NCI-H1092 treated with DMSO at 0.1 percent for 48 hours (cell line): ENCODE measurements at places on chromosomes 4 and X.

DNA sequence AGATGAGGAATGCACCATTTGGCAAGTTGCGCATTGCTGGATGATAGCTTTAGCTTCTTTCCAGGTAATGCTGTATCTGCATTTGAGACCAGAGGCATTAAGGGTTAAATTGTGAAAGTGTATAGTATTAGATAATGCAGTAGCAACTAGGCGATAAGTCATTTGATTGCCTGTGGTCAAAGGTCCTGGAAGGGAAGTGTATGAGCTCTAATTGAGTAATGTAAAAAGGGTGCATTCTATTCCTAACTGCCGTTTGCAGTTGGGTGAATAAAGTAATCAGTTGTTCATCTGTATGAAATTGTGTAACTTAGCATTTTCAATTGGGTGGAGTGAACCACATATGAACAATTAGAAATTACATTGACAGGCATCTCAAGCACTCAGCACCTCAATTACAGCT lies 54.5 kb upstream of the WDR1 start:
- DNase-seq: no peak

DNA sequence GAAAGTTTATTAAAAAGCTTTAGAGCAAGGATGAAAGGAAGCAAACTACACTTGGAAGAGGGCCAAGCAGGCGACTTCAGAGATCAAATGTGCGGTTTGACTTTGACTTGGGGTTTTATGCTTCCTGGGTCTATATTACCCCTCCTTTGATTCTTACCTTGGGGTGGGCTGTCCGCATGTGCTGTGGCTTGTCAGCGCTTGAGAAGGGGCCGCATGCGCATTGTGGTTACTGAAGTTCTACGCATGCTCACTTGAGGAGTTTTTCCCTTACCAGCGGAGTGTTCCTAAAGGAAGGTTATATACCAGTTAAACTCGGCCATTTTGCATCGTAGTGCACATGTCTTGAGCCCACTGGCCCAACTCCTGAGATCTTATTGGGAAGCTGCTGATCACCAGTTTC lies 9.9 kb downstream of the ZNF157 start:
- no peak for DNase-seq

DNA sequence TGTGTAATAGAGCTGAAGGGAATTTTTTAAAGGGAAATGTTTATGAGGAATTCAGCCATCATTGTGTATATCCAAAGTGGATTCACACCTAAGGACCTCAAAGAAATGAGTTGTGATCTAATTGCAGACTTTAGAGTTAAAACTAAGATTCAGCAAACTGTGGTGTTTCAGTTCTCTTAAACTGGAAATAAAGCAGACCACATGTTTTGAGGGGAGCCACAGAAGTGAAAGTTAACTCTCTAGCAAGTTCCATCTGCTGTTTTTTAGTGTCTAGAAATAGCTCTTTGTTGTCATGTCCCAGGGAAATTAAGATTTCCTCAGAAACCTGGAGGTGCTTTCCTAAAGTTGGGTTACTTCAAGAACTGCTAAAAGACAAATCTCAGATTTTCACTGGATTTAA lies 97.3 kb upstream of the DDX3X start:
- no peak for DNase-seq

DNA sequence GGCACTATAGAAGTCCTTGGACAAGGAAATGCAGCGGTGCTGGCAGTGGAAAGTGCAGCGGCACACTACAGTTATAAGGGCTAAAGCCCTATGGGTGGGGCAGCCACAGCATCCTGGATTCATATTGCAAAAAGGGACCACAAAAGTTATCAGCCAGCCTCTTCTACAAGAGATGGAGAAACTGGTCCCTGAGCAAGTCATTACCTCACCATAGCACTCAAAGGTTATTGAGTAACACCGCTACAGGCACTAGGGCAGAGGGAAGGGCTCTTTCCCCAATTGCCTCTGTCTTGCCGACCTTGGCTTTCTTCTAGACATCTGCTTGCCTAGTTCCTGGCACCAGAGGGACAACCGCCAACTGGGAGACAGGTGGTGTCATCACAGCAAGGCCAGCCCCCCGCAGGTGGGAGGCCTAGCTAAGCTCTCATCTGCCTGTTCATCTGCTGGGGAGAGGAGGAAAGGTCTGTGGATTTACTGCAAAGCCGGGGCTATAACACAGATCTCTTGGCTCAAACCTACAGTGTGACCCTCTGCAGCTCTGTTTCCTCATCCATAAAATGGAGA lies 600.0 kb downstream of the BCOR start:
- peak; percentile 21 for DNase-seq

GRCh38 chrX:32525234-32525633 lies 686.1 kb downstream of the DMD start:
- DNase-seq: peak; percentile 24

GRCh38 chr4:61992351-61992750 lies 792.2 kb downstream of the ADGRL3 start:
- peak; percentile 22 for DNase-seq

- peak; percentile 33 for DNase-seq
Observed at GRCh38 chr4:106316773-106317409, 541 bp downstream of the AIMP1 start.

DNA sequence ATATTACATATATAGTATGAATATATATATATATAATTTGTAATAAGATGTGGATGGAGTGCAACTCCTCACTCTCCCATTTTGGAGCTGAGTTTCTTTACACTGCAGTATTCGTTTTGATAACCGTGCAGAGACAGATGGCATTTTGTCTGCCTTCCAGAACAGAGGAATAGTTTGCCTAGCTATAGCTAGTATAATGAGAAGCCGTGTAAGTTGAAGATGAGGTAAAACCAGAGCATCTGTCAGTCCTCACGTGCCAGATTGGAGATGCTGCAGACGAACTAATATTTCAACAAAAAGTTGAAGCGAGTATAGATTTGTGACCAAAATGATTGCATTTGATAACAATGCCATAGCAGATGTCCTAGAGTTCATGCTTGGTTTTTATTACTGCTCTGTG lies 180.6 kb downstream of the FMR1NB start:
- no peak for DNase-seq

DNA sequence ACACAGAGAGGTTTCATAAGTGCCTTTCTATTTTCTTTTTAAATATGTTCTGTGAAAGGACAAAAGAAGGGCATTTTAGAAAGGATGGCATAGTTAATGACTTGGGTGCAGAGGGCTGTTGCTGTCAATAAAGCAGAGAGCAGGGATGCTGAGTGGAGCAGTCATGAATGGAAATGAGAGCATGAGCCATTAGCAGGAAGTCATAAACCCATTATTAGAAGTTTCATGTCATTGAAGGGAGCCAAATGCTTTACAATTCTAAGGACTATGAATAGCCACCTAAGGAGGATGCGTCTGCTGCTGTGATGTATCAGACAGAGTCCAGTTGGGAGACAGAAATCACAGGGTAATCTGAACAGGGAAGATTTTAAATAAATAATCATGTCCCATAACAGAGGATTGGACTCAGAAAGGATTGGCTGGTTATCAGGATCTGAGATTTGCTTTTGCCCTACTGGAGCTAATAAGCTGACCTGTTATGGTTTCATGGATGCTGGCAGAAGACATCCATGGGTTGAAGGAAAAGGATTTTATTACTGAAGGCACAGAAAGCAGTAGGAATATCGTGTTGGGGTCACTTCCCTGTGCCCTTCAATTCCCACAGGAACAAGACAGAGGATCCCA lies 47.5 kb upstream of the WDR19 start:
- peak; percentile 61 for DNase-seq

GRCh38 chrX:19540076-19540475 lies 24.8 kb upstream of the MAP3K15 start:
- no peak for DNase-seq

- DNase-seq: no peak
Observed at GRCh38 chr4:152961014-152961772, 25.1 kb downstream of the FHDC1 start.

DNA sequence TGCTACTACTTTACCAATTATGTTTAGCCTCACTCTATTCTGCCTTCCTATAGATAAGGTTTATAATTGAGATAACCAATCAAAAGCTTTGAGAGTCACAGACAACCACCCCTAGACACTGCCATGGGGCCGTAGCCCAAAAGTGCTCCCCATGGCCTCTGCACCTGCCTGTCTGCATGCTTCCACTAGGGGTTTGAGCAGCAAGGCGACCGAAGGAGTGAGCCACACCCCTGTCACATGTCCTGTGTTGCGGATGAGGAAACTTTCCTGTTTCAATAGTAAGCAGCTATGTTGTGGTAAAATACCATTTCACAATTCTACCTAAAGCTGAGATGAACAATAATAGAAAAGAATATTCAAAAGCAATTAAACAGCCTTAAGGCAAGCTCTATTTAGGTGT lies 856.0 kb upstream of the FRG1 start:
- DNase-seq: no peak

GRCh38 chr4:64715741-64716140 lies 306.5 kb upstream of the TECRL start:
- peak; percentile 3 for DNase-seq

DNA sequence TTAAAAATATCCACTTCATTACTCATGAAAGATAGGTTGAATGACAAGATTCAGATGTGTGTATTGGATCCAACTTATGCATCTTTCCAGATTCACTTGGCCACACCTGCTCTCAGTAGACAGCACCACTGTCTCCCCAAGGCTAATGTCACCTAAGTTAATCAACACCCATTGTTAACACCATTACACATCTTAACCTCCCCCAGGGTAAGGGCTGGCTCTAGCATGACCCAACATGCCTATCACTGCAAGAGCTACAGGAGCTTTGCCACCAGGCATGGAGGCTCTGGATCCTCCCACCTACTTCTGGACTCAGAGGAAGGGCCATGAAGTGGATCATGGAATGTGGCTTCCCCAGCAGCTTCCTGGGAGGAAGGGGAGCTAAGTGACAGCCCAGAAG lies 32.8 kb upstream of the LSM6 start:
- no peak for DNase-seq

DNA sequence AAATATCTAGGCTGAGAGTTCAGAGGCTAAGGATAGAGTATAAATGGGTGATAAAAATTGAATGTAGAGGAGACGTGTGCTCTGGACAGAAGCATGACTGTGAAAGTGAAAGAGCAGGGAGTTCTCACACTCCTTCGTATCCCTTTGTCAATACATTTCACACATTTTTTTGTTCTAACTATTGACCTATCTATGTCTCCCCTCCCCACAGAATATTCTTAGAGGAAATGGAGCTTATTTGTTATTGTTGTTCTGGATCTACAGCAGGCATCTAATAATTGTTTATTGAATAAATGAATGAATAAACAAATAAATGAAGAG lies 57.6 kb downstream of the ENPEP start:
- DNase-seq: no peak

DNA sequence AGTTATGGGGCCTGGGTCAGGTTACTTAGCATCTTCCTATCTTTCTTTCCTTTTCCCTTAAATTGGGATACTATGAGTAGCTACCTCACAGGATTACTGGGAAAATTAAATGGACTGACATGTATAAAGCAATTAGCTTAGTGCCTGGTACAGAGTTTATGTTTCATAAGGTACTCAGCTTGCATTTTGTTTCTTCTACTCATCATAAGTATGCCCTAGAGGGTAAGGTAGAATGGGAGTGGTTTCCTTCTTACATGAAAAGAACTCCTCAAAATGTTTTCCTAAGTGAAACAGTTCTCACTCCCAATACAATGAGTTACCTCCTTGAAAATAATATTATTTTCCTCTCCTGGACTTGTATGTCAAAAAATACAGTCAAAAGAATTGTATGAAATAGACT lies 75.7 kb downstream of the NPFFR2 start:
- no peak for DNase-seq

DNA sequence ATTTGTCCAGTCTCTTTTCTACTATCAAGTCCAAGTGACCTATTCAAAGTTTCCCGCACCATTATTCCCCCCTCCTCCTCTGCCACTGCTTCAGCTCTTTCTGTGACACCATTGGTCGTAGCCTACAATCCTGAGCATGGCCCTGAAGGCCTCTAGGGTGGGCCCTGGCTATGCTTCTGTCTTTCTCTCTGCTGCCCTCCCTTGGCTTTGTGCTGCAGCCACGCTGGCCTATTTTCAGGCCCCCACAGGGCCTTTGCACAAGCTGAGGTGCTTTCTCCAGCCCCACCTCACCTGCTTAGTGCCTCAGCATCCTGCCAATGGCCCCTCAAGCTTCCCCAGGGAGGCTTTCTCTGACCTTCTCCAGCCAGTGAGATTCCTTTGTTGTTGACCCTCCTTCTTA lies 156.5 kb downstream of the NHS start:
- no peak for DNase-seq

- no peak for DNase-seq
Observed at GRCh38 chr4:113971706-113972360, 7.6 kb downstream of the ARSJ start.

- DNase-seq: no peak
Observed at GRCh38 chr4:158353541-158354304, 143.4 kb downstream of the TMEM144 start.

- DNase-seq: peak; percentile 22
Observed at GRCh38 chr4:41374490-41374889, 117.8 kb downstream of the UCHL1 start.

DNA sequence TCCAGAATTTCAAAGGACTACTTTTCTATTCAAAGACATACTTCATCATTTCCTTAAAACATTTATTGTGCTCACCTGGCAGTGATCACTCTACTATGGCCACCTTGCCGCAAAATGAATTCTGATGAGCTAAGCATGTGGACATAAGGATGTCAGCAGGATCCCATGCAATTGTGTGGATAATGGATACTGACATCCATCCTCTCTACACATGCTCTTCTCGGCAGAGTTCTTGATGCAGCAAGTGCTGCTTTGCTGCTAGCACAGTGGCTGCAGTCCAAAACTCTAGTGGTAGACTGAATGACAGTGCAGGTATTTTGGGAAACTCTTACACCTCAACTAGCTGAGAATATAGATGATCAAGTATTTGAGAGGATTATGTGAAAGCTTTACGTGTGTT lies 168.0 kb downstream of the BANK1 start:
- DNase-seq: no peak
